ENCODE measurements at places on chromosomes 3 and 15.

- DNase-seq, result no peak
Observed at GRCh38 chr15:60620708-60621107, 141.8 kb upstream of the ICE2 start.

DNA sequence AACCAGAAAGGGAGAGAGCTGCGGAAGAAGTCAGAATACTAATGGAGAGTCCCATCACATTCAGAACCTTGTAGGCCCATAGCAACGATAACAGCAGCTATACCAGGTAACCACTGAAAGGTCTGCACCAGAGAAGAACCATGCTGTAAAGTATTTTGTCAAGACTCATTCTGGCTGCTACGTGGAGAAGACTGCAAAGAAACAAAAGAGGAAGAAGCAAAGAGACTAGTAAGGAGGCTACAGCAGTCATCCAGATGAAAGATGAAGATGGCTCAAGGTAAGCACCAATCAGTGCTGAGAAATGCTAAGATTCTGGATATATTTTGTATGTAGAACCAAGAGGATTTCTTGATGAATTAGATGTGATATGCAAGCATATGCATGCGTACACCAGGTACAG, 39.6 kb downstream of the ACAP2 start:
- no peak for DNase-seq

- DNase-seq, result no peak
Observed at GRCh38 chr3:152671446-152672319, 163.2 kb upstream of the P2RY1 start.

DNA sequence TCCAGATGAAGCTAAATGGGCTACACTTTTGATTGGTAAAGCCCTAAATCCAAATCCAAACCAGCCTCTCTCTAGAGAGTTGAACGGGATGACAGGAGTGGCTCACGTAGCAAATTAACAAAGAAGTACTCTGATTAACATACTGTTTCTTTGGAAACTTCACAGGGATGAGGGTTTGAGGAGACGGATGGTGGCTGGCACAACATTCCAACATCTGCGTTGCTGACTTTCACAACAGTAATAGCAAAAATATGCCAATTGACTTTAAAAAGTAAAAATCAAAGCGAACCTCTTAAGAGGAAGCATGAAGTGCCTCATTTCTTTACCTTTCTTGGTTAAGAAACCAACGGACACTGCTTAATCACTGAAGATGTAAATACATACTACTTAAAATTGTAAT, 181.4 kb downstream of the TBL1XR1 start:
- DNase-seq, result no peak

GRCh38 chr15:74768771-74769342, 13.0 kb upstream of the CSK start:
- DNase-seq, result peak; percentile 68

- peak; percentile 31 for DNase-seq
Observed at GRCh38 chr3:156477323-156477722, 77.6 kb downstream of the SSR3 start.

GRCh38 chr3:197375001-197375441, 76.6 kb upstream of the DLG1 start:
- DNase-seq, result no peak

DNA sequence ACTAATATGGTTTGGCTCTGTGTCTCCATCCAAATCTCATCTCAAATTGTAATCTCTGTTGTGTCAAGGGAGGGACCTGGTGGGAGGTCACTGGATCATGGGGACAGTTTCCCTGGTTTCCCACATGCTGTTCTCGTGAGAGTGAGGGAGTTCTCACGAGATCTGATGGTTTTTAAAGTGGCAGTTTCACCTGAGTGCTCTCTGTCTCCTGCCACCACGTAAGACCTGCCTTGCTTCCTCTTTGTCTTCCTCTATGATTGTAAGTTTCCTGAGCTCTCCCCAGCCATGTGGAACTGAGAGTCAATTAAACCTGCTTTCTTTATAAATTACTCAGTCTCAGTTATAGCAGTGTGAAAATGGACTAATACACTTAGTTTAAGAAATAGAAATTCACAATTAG, 228.9 kb downstream of the CD47 start:
- DNase-seq, result no peak

- DNase-seq, result no peak
Observed at GRCh38 chr3:76497636-76498035, 542.3 kb upstream of the ROBO2 start.

DNA sequence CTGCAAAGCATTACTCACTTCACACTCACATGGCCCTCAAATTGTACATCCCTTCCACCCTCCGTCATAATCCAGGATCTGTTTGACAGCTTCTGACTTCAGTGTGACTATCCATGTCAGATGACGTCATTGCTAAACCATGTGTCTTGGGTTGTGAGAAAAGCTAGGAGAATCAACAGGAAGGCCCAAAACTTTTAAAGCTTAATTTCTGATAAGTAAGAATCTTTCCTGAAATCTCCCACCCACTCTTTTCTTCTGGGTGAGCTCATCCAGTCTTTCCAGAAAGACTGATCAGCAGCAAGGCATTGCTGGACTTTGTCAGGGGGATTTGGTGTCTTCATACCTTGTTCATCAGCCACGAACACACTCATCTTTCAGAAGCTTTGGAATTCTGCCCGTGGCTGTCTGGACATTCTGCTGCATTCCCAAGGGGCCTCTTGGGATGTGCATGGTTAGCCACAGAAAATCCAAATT, 11.5 kb upstream of the LMCD1 start:
- no peak for DNase-seq

- DNase-seq, result no peak
Observed at GRCh38 chr3:127960421-127960965, 45.5 kb downstream of the KBTBD12 start.

DNA sequence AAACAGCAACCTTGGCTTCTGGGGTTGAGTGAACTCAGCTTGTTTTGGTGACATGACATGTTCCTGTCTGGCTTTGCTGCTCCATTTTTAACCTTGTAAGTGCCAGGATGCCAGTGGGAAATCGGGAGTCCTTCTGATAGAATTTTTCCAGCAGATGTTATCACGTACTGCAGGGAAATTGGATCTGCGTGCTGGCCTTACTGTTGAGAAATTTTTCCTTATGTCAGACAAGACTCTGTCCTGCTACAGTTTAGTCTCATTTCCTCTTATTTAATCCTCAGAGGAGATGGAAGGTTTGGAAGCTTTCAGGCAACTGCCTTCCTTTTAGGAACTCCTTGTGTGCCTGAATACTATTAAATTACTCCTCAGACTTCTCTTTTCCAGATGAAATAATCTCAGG, 80.6 kb downstream of the PGPEP1L start:
- no peak for DNase-seq

- no peak for DNase-seq
Observed at GRCh38 chr15:65576664-65577063, 34.3 kb downstream of the INTS14 start.

DNA sequence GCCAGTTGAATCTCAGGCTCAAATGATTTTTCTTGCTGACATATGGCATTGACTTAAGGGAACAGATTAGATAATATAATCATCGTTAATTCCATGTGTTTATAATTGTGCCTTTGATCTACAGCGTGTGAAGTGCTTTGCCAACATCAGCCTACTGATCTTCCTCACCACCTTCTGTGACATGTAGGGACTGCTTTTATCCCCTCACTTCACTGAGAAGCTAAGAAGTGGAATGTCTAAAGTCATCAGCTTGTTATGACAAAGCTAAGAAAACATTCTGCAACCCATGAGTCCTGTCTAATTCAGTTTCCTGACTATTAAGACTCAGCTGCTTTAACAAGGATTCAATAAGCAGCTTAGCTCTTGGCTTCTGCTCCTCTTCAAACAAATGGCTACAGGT, 106.0 kb downstream of the MYH15 start:
- no peak for DNase-seq

GRCh38 chr15:42836251-42836650, 84.3 kb downstream of the TTBK2 start:
- no peak for DNase-seq

DNA sequence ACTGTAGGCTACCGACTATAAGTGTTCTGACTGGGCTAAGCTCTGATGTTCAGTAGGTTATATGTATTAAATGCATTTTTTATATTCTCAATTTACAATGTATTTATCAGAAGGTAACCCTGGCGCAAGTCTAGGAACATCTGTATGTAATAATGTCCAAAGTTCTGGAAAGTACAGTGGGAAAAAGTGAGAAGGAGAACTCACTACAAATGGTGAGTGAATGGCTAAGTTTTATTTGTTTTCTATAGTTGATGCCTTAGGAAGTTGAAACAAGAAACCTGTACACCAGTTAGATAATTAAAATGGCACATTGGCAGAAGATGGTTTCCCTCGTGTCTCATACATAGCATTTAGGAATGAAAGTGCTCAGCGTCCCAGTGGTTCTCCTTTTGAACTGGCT, 333.4 kb upstream of the THRB start:
- DNase-seq, result no peak

- DNase-seq, result no peak
Observed at GRCh38 chr3:56836276-56837163, 34.8 kb upstream of the ARHGEF3 start.

DNA sequence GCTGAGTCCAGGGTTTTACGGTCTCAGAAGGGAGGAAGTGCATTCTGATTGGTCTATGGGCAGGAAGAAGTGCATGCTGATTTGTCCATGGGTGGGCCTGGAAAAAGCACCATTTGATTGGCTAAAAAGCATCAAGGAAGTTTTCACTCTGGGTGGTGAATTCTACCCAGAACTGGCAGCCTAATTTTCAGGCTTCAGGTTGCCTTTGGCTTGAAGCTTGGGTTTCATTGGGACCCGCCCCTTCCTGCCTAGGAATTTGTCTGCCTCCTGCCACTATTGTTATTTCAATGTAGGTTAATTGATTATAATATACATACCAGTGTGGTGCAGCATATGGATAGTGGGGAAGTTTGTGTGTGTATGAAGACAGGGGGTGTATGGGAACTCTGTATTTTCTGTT, 1355.9 kb downstream of the SI start:
- no peak for DNase-seq

- DNase-seq, result no peak
Observed at GRCh38 chr15:75314552-75315290, 21.1 kb upstream of the COMMD4 start.

GRCh38 chr3:48268936-48269561, 28.1 kb downstream of the ZNF589 start:
- no peak for DNase-seq

DNA sequence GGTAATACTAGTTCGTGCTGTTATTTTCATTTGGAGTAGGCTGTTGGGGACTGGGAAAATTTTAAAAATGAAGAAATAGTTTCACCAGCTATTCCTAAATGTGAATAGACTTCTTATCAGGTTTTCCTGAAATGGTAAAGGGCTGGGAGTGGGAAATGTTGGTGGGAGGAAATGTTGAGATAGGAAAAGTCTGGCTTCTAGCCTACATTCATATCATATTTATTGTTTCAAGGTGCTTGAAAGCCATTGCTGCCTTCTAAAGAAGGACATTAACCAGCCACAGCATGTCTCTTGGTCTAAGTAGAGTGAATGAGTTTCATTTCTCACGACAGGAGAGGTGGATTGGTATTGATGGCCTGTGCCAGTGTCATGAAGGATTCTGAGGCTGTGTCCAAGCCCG, 197.1 kb upstream of the BHLHE40 start:
- DNase-seq, result no peak

DNA sequence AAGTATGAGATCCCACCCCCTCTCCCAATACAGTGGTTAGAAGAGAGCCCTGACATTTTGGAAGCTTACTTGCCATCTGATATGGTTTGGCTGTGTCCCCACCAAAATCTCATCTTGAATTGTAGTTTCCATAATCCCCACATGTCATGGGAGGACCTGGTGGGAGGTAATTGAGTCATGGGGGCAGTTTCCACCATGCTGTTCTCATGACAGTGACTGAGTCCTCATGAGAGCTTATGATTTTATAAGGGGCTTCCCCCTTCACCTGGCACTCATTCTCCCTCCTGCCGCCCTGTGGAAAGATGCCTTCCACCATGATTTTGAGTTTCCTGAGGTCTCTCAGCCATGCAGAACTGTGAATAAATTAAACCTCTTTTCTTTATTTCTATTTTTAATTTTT, 28.8 kb upstream of the HES1 start:
- DNase-seq, result no peak

DNA sequence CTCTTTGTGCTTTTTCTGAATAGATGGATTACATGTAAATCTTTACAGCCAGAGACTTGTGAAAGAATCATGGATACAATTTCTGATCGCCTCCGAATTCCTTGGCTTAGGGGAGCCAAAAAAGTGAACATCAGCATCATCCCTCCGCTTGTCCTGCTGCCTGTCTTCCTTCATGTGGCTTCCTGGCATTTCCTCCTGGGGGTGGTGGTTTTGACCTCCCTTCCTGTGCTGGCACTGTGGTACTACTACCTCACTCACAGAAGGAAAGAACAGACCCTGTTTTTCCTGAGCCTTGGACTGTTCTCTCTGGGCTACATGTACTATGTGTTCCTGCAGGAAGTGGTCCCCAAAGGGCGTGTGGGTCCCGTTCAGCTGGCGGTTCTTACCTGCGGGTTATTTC, 5.9 kb downstream of the ZDHHC23 start:
- DNase-seq, result no peak

DNA sequence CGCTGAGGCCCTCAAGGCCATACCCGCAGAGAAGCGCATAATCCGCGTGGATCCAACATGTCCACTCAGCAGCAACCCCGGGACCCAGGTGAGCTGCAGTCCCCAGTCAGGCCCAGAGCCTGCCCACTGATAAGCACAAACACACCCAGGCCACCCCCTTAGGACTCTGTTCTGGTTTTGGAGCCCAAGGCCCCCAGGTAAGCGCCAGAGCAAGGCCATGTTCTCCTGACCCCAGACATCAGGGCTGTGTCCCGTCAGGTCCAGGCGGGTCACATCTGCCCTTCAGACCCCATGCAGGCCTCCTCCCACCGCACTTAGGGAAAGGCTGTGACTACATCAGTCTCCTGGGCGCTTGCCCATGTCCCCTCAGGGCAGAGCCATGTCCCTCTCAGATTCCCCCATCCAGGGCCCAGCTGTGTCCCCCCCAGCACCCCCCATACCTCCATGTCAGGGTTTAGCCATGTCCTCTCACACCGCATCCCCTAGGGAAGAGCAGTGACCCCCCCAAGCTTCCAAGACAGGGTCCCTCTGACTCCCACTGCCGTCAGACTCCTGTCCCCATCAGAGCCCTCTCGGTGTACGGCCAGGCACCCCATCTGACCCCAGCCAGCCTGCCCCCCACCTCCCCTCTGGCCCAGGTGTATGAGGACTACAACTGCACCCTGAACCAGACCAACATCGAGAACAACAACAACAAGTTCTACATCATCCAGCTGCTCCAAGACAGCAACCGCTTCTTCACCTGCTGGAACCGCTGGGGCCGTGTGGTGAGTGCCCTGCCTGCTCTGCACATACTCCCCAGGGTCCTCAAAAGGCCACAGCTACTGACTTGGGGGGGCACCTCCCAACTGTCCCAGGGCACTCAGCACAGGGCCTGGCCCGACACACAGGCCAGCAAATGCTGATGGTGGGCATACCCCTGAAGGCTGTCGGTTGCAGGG, 1.6 kb downstream of the PARP3 start:
- peak; percentile 36 for DNase-seq
